ENCODE measurements at places on chromosomes 7 and 10.
A peak's percentile ranks its signal among the peaks of the same experiment; 100 is the strongest.

GRCh38 chr7:120184866-120185265, 88.1 kb upstream of the KCND2 start:
- no peaks in the 10 kb centered on the region for H3K36me3 ChIP-seq
- H3K27ac ChIP-seq, result no peak overlapping the region
- H3K4me1 ChIP-seq, result no peaks in the 10 kb centered on the region
- H3K4me3 ChIP-seq, result no peak overlapping the region
- DNase-seq, result no peak

- H3K27me3 ChIP-seq, result peaks cover 3% of the 10 kb centered on the region
- peak overlapping the region; percentile 59 for H3K27ac ChIP-seq
- H3K36me3 ChIP-seq, result no peaks in the 10 kb centered on the region
- H3K4me1 ChIP-seq, result peaks cover 64% of the 10 kb centered on the region
These were observed 4.1 kb upstream of the SFR1 start for GRCh38 chr10:104117839-104118323.

DNA sequence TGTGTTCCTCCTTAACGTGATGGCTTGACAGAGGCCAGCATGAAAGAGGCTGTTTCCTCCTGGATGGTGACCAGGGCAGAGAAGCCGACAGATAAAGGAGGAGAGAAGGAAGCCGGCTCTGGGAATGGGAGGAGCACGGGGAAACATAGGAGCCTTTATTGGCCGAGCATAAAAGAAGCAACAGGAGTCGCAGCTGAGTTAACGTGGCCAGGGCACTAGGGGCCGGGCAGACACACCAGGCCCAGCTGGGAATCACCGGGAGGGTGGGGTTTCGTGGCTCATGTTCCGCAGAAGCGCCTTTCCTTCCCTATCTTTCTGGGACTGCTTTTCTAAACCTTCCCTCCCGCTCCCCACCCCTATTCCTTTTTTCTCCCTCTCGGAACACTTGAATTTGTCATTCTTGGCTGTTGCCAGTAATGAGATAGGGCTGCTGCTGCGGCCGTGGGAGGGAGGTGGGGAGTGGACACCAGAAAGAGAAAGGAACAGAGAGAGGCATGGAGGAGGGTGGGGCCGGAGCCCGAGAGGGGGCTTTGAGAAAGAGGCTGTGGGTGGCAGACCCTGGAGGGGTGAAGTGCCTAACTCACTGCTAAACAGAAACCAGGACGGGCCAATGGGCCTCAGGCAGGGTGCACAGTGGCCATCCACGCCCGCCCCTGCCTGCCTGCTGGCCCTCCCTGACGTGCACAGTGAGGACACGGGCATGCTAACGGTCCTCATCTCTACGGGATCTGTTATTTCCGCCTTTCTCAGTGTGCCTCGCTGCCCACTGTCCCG, 65.2 kb downstream of the COL13A1 start:
- peaks cover 77% of the 10 kb centered on the region for H3K4me1 ChIP-seq
- peak; percentile 86 for DNase-seq
- H3K36me3 ChIP-seq, result peaks cover 12% of the 10 kb centered on the region
- peak overlapping the region; percentile 68 for H3K4me3 ChIP-seq
- H3K27ac ChIP-seq, result peak overlapping the region; percentile 96

- no peak overlapping the region for H3K4me3 ChIP-seq
- no peaks in the 10 kb centered on the region for H3K36me3 ChIP-seq
- no peak for DNase-seq
- H3K27me3 ChIP-seq, result no peaks in the 10 kb centered on the region
- no peak overlapping the region for H3K27ac ChIP-seq
- H3K4me1 ChIP-seq, result no peaks in the 10 kb centered on the region
These were observed 479.3 kb downstream of the GLRX3 start for GRCh38 chr10:130615457-130615856.
